ENCODE measurements at places on chromosomes 1 and 21. TPM values are rescaled to one million over a fixed set of nuclear protein-coding genes. Genes with fewer than 3 reads are reported as not detected.

DNA sequence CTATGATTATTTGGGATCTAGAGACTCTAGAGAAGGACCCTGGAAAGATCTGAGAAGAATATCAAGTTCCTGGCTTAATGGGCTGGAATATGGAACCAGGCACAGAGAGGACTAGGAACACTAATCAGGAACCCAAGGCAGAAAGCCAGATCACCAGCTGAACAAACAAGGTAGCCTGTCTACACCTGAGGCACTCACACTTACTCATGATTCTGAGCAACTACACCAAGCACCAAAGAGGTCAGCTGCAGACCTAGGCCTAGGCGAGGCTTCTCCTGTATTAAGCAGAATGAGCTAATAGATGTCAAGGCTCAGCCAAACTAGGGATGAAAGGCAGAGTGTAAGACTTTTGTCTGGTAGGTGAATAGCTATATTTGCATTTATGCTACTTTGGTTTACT is 368.1 kb downstream of the LTN1 start:
- DNase-seq: no peak

- DNase-seq: no peak
These were observed 99.6 kb upstream of the FBXO28 start for GRCh38 chr1:224014330-224014649.

DNA sequence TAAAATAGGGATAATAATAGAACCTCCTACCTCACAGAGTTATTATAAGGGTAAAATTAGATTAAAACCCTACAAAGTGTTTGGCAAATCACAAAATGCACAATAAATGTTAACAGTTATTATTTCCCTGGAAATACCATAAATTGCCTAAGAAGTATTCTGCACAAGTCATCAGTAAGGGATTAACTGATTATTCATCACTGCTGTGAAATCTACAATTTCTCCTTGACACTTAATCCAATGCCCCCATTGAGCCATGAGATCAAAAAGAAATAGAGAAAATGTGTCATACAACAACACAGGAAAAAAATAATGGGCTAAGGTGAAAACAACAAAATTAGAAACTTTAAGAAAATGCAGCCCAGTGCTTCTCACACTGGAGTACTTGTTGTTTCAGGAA is 6.7 kb upstream of the SEC16B start:
- no peak for DNase-seq

- peak; percentile 59 for DNase-seq
These were observed 15.5 kb upstream of the CD247 start for GRCh38 chr1:167533851-167534300.

DNA sequence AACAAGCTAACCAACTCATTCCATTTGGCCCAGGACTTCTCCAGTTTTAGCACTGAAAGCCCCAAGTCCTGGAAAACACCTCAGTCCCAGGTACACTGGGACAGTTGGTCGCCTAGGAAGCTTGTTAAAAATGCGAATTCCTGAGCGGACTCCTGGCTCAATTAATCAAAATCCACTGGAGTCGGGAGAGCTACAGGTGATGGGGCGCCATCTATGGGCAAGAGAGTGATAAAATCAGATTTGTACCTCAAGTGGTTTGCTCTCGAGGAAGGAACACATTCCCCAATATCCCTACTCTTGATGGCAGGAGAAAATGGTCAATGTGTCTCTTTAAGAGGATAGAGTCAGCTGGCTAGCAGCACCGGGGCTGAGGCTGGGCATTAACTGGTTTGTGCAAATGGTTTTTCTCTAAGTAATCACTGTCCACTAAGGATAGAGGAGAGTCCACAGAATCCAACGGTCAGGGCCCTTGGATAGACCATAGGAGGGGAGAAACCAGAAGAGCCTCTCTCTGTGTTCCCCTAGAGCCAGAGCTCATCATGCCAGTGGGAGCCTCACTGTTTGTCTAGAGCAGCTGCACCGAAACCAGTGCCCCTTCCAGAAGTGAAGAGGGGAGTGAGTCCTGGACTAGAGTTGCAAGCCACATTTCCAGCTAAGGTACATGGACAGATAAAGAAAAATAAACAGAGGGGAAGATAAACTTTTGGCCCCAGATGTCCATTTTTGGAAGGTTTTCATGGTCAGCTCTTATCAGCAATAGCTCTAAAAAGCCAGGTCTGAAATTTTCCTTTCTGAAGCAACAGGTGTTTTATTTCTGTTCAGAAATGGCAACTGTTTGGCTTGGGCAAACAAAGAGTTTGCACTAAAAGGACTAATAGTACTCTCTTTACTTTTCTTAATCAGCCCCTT is 148.5 kb downstream of the TENT5C start:
- DNase-seq: peak; percentile 76

DNA sequence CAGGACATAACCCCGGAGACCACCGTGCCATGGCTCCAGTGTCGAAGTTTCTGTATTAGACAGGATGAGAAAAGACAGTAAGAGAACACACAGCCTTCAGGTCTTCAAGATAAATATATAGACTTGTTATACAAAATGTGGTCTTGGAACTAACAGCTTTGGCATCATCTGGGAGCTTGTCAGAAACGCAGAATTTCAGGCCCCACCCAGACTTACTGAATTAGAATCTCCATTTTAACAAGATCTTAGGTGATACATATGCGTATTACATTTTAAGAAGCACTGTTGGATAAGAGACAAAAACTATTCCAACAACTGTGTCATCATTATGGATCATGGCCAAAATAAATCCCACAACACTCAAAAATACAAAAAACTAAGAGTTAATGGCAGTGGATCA is 239.3 kb downstream of the ASTN1 start:
- no peak for DNase-seq

DNA sequence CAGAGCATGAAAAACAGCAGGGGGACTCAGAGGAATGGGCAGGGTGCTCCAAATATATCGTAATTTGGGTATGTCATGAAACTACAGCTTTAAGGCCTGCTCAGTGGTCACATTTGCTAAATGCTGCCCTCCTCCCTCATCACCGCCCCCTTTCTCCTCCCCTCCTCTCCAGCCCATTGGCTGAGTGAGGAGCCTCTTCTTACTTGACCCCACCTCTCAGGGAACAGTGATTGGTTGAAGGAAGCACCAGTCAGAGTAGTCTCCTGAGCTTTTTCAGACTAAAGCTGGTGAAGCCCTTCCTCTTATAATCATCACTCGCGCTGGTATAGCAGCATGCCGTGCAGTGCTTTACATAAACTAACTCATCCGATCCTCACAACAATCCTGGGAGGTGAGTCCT is 10.0 kb upstream of the TTC39A start:
- no peak for DNase-seq

DNA sequence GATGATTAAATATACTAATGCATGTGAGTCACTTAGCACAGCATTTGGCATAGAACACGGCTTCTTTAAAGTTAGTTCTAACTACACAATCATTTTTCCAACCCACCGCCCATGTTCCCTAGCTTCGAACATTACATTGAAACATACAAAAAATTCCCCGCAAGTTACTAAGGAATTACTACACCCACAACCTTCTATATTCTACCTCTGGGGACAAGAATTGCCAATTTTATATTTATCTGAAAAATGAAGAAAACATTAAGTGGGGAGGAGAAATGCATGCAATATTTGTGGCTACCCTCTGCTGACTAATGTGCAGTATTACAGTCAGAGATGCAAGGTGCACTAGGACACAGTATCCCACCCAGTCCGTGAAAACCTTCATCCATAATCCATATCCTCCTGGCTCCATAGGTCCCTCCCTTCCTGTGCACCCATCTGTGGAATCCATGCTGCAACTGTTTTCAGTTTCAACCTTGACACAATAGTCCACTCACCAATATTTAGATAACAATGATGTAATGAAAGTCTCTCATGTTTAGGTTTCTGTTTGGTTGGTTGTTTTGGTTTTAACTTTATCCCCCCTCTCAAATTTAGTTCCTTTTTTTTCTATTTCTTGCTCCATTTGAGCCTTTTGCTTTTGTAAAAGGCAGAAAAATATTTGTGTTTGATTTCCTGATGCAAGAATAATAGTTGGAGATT is 31.6 kb downstream of the RGS5 start:
- DNase-seq: peak; percentile 53

GRCh38 chr1:64535938-64536835 is 66.3 kb downstream of the CACHD1 start:
- no peak for DNase-seq

GRCh38 chr1:67652800-67653199 is 32.2 kb upstream of the GADD45A start:
- DNase-seq: peak; percentile 68

GUCA2B gene
- not detected for total RNA-seq

GJA5 gene
- not detected for total RNA-seq

FCGR3B gene
- not detected for total RNA-seq

NBPF20 gene
- 2.5 TPM for total RNA-seq

OR2T35 gene
- not detected for total RNA-seq
